NCI-H2029 treated with DMSO at 0.1 percent for 48 hours (cell line): ENCODE measurements at places on chromosomes 2 and 18.

- DNase-seq, result no peak
Observed at GRCh38 chr2:37561615-37562569, 109.5 kb downstream of the CDC42EP3 start.

- no peak for DNase-seq
Observed at GRCh38 chr2:126885751-126886210, 12.9 kb upstream of the TEX51 start.

GRCh38 chr2:55875434-55876135 is 48.0 kb downstream of the EFEMP1 start:
- no peak for DNase-seq

DNA sequence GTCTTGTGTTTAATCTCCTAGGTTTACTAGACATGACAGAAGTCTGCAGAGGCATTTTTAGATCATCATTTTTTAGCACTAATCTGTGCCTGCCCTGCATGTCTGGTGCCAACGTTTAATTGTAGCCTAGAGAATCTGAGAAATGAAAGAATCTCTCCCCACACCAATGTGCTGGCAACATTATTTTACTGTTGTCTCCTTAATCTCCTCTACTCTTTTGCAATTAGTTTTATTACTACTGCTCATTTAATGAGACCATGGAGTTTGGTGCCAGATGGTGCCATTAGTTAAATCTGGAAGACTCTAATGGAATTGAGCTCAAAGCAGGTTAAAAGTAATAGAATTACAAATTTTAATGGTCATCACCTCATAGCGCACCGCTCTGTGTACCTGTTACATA is 4.0 kb upstream of the SPP2 start:
- no peak for DNase-seq

GRCh38 chr2:225069477-225069876 is 27.2 kb upstream of the DOCK10 start:
- no peak for DNase-seq

- no peak for DNase-seq
Observed at GRCh38 chr2:239291475-239292350, 109.1 kb downstream of the HDAC4 start.

DNA sequence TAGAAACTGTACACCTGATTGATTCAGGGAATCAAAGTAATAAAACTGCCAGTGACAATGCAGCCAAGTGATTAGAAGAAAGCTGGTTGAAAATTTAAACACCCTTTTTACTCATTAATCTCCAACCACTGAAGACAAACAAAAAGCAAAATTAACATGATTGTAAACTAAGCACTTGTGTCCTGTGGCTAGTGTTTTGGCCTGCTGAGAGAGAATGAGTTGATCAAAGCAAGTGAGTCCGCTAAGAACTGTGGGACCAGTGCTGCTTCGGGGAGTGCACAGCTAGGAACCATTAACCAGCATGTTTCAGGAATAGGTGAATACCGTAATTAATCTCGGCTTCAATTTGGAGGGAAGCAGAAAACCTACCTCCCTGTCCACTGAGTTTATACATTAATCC is 13.6 kb upstream of the PAPOLG start:
- DNase-seq, result no peak

DNA sequence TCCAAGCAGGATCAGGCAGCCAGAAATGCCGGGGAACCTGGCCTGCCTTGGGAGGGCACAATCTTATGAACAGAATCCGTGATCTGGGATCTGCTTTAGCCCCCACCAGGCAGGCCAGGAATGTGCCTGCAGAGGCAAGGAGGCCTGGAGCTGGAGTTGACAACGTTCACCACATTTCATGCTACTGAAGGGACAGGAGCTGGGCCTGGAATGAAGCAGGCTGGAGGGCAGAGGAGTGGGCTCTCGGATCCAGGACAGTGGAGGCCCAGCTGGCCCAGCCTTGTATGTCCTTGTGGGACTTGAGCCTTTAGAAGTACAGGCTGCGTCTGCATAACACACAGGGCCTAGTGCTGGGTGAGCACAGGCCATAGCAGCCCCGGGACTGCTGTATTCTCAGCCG is 91.8 kb downstream of the KLHL29 start:
- DNase-seq, result no peak

DNA sequence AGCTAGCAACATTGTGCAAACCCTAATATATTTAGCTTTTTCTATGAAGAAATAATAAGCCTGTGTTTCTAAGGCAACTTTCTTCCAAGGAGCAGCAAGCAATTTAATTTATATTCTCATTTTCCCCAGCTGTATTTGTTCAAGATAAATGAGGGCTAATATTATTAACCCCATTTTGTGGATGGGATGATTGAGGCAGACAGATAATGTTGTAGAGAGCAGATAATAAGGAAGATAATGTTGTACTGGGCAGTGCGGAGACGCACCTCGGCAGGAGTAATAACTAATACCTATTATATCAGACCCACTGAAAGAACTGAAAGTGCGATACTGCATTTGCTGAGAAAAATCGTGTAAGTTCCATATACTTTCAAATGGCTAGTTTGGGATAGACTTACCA is 344.1 kb upstream of the FANCL start:
- no peak for DNase-seq
